ENCODE measurements at places on chromosomes 12 and 14.

DNA sequence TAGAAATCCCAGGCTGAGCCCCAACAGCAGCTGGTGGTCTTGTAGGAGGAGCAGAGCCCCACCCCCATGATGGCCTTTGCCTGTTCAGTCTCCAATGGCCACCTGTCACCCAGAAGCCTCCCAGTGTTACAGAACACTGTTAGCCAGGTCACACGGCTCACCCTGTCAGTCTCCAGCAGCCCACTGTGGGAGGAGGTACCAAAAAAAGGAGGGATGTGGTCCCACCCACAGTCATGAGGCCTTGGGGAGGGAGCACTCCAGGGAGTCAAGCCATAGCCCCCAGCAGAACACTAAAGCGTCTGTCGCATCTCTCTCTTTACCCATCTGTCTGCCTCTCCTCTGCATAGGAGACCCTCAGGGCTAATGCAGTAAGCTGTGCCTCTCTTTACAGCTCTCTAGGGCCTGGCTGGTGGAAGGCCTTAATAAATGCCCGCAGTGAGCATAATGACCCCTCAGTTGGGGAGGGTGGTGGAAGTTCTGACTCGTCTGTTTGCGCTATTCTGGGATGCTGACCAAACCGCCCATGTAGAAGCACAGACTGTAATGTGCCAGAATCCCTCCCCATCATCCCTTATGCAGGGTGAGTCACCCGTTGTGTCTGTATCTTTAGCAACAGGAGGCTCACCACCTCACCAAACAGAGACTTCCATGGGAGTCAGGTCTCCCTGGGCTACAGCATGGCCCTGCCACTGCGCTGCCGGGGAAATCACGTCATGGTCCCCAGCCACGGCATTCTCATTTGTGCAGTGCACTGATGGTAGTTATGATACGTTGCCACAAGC is 14.6 kb downstream of the C14orf132 start:
- DNase-seq, result no peak

- no peak for DNase-seq
Measured at GRCh38 chr12:51127050-51127729, 43.8 kb upstream of the CSRNP2 start.

DNA sequence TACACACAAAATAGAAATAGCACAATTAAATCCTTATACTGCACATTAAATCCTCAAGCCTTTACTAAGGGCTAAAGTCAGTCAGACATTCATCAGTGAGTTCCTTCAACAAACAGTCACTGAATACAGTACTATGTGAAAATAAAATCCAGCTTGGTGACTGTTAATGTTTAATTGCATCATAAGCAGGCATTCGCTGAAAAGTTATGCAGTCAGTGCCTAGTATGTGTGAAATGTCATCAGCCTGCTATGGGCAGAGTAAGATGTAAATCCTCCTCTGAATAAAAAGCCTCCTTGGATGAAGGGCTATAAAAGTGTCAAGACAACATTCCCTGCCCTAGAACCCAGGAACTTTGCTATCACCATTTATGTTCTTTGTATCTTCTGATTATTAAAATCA is 116.4 kb downstream of the PRICKLE1 start:
- DNase-seq, result no peak

- DNase-seq, result no peak
Measured at GRCh38 chr14:85960756-85961155, 430.8 kb downstream of the FLRT2 start.

DNA sequence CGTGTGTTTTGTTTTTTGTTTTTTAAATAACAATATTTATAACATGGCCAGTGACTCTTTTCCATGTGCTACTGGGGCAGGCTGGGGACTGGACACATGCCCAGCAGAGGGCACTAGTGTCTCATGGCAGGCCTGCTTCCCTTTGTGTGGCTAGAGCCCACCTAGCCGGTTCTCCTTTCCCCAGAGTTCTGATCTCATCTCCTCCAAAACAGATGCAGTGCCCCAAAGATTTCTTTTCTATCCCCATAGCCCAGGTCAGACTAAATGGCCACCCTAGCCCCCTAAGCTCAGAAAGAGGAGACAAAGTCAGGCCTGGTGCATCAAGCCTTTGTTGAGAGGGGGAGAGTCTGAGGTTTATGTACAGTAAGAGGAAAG is 21.2 kb downstream of the PRPF40B start:
- DNase-seq, result peak; percentile 82

DNA sequence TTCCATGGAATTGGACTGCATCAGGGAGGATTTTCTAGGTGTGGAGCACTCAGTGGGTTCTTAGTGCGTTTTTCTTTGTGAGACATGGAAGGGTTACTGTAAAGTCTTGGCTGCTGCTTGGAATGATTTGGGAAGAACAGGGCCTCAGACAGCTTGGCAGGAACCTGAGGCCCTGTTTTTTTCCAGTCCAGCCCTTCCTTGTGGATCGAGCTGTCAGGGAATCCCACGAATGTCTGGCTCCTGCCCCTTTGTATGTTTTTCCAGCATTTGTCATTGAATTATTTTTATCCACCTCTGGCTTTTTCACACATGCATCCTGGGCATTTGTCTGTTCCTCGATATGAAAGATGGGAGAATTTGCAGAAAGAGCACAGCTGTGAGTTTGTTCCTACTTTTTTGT is 158.5 kb downstream of the TGFB3 start:
- no peak for DNase-seq

- no peak for DNase-seq
Measured at GRCh38 chr12:114744285-114744684, 60.3 kb upstream of the TBX3 start.

- no peak for DNase-seq
Measured at GRCh38 chr12:102364709-102365108, 115.7 kb downstream of the IGF1 start.

DNA sequence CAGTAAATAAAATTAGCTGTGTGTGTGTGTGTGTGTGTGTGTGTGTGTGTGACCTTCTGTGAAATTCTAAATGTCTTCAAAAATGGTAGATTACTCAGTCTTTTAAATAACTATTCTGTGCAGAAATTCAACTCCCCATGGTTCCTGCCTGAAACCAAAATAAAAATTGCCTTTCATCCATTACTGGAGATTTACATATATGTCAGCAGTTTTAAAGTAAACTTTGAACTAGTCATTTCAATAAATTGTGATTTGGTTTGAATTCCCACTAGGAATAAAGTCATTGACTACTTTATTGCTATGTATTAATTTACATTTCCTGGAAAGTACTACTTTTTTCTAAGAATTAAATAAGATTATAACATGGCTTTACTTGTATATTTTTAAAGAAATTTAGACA is 5.3 kb downstream of the ELK3 start:
- no peak for DNase-seq

DNA sequence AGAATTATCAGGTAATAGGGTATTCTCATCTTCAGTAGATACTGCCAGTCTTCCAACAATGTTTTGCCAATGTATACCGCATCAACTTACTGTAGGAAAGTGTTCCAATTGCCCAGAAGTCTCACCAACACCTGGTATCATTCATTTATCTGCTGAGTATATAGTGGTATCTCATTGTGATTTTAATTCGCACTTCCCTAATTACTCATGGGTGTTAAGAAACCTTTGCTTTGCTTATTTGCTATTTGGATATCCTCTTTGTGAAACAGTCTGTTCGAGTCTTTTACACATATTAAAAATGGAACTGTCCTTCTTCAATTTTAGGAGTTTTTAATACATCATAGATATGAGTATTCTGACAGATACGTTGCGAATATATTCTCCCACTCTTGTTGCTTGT is 6.1 kb downstream of the TM7SF3 start:
- DNase-seq, result no peak

DNA sequence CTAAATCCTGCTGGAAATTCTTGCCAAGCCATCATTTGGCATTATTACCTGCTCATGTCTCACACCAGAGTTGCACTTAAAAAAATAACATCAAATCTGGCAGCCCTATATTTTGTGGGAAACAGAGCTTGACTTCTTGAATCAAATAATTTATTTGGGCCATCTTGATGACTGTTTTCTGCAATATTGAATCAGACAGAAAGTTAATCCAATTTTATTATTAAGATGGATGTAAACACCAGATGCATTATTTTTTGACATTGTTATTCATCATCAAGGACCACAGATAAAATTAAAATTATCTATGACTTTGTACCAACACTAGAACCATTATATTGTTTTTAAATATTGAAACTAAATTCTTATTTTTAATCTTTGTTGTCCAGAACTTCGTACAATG is 132.9 kb downstream of the PTPRR start:
- DNase-seq, result no peak

DNA sequence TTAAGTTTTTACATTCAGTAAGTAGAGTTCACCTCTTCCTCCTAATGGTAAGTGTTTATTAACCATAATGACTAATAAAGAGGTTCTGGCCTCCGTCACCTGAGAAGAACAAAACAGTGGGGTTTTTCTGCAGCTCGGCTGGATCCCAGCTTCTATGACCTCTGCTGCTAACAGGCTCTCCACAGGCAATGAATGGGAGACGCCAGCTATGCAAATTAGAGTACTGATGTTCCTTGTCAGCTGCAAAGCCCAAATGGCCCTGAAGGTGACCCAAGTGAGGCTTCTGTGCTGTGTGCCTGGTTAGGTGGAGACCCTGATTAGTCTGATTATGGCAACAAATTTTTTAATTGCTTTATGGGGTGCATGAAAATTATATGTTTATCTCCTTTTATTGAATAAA is 218.1 kb downstream of the APAF1 start:
- DNase-seq, result no peak

- no peak for DNase-seq
Measured at GRCh38 chr12:14532152-14532551, 35.5 kb downstream of the PLBD1 start.

GRCh38 chr14:25006961-25007795 is 42.8 kb downstream of the STXBP6 start:
- DNase-seq, result no peak

- DNase-seq, result no peak
Measured at GRCh38 chr12:9745199-9745598, 12.3 kb upstream of the CLECL1 start.

GRCh38 chr12:116150452-116150851 is 127.0 kb downstream of the MED13L start:
- no peak for DNase-seq

DNA sequence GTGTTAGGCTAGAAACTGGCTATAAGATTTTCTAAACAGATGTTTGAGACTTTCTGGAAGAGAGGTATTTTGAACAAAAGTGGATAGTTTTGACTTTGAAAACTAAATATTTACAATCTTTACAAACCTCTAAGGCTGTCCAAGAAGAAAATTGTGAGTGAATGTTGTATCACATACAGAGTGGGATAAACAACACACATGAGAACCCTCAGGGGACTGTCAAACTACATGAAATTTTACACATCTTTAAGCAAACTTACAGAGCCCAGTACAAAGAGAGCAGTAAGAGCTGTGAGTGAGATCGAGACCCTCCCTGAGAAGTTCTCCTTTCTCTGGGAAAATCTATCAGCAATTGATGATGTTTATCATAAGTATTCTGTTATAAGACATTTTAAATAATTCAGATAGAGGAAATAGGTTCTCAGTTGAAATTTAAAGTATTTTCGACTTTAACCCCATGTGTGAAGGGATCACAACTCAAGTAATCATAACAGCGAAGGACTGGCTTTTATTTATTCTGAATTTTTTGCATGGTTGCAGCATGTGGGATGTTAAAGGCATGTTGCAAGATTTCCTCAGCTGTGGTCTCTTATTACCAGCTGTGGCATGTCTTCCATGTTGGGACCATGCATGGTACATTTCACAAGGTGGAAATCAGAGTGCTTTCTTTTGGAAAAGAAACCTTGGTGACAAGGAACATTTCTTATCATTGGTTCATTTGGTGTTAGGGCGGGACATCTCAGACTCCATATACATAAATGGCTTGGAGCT is 264.0 kb upstream of the PRICKLE1 start:
- no peak for DNase-seq

DNA sequence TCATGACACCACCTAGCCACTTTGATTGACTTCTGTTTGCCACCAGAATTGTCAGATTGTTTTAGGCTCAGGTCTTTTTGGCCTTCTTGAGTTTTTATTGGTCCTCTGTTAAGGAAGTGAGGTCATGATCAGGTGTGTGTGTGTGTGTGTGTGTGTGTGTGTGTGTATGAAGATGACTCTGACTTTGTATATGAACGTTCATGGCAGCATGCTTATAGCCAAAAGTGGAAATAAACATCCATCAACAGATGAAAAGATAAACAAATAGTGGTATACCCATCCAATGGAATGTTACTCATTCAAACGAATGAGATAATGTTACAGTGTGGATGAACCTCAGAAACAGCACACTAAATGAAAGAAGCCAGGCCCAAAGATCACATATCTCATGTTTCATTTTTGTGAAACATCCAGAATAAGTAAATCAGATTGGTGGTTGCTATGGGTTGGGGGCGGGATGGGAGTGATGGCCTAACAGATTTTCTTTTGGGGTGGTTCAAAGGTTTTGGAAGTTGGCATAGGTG is 258.6 kb downstream of the KTN1 start:
- no peak for DNase-seq

- no peak for DNase-seq
Measured at GRCh38 chr14:83864106-83864505, 1665.8 kb upstream of the FLRT2 start.

DNA sequence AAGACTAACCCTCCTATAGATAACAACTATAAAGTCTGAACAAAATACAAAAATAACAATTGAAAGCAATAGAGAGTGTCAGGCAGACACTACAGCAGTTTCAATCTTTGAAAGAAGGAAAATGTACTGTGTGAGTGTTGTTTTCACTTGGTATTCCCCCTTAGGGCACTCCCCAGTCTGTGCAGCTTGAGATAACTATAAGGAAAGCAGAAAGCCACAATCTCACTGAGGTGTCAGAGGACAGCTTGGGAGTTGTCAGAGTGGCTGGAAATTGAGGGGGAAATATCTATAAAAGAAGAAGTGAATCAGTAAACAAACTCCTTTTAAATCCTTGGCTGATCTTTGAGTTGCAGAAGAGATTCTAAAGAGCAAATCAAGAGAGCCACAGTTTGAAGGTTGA is 364.8 kb downstream of the NELL2 start:
- DNase-seq, result no peak

DNA sequence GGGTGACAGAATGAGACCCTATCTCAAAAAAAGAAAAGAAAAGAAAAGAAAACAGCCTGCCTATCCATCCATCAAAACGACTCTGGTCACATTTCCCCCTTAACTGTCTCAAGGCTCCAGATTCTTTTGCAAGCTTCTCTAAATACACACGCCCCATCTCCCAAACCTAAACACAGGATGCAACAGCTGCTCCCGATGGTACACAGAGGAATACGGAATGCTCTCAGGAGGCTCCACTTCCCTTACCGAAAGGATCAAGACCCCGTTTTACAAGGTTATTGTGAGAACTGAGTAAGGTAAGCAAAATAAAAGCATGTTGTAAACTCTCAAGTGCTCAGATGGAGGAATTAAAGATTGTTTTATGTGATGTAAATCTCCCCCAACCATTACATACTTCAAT is 62.3 kb downstream of the NT5DC3 start:
- no peak for DNase-seq

DNA sequence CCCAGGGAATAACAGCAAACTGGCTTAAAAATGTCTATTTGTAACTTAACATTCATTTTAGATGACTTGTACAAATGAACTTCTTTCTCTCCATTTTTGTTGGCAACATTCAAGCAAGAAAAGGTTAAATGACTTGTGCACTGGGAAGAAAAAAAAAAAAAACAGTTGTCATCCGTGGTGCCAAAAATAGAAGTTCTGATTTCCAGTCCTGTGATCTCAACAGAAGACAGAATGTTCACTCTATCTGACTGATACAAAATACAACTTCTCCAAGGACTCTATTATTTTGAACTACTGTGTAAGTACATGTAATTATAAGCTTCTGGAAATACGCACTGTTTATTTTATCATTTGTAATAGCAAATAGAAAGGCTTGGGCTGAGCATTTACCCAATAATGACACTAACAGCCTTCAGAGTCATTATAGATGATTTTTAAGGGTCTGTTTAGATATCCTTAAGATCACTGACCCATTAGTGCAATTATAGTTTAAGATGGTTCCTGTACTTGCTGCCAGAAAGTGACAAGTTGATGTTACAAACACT is 59.9 kb downstream of the LIN7A start:
- DNase-seq, result no peak
